Thoracic aorta (tissue), 2 donors: ENCODE measurements at places on chromosomes 4 and X. TPM values are rescaled to one million over a fixed set of nuclear protein-coding genes. Genes with fewer than 3 reads are reported as not detected.

The MAGEA4 gene
- not detected for total RNA-seq

The DCAF12L2 gene
- total RNA-seq: not detected

The STPG2 gene
- total RNA-seq: not detected

The VCX gene
- total RNA-seq: not detected

The FLNA gene
- 5,928 TPM for total RNA-seq

The ATOH1 gene
- total RNA-seq: not detected

GRCh38 chr4:2071912-2072867, 13.1 kb downstream of the NAT8L start:
- no peak for DNase-seq

DNA sequence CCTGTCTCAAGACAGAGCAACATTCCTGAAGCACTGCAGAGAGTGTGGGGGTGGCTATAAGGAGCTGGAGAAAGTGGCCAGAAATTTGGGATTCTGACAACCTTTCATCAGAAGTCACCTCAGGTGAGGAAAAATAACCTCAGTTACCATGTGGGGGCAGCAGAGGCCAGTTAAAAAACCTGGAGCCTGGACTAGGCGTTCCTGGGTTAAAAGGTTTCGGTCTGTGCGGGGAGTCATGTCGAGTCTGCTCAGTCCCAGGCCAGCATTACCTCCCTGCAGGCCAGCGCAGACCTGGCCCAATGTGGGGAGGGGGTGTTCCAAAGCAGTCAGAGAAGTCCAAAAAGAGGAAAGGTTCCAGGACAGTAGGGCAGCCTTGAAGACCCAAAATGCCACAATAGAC, 10.9 kb upstream of the NALF2 start:
- DNase-seq: no peak

- DNase-seq: no peak
These were observed 7.4 kb upstream of the DYNLT3 start for GRCh38 chrX:37854748-37855147.

GRCh38 chr4:103934178-103934789, 214.5 kb upstream of the TACR3 start:
- DNase-seq: no peak

GRCh38 chr4:78754872-78755271, 21.3 kb upstream of the BMP2K start:
- DNase-seq: no peak

DNA sequence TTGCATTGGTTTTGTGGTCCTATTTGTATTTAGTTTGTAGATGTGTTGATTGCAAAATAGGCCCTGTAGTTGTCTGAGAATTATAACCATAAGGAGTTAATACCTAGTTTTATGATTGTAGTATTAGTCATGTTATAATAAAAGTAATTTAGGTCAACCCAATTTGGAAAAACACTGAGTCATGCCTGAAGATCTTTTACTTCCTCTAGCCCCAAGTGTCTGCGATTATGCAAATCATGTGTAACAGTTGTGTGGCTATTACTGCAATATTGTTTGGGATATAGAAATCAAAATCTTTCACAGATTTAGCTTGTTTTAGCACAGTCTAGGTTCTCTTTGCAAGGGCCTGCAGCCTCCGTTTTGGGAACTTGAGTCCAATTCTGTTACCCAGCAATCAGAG, 12.6 kb downstream of the SRD5A3 start:
- no peak for DNase-seq

- no peak for DNase-seq
These were observed 11.7 kb upstream of the BCOR start for GRCh38 chrX:40109288-40110008.

DNA sequence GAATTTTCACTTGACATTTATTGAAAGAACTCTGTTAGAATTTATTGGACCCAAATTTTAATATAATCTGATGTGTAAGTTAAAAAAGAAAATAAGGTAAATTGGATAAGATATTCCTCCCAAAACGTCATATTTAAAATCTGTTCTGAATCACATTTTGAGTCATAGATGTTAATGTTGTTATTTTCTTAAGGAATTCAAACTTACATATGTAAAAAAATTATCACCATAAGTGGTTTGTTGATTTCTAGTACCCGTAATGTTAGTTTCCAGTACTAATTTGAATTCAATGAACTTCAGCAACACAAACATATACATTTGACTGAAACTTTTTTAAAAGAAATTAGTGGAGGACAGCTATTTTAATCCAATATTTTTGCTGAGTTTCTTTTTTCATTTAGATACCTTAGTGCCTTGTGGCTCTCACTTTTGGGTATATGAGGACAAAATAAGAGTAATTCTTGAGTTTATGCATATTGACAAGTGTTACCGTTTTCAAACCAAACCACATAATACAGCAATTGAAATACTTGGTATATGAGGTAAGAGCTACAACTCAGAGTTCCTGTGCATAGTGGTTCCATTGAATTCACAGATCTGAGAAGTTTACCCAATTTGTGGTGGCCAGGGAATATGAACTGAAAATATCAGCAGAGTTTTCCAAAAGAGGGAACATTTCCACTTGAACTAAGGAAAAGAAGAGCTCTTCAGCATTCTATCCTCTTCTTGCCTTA, 71.8 kb downstream of the C4orf46 start:
- DNase-seq: no peak

- no peak for DNase-seq
These were observed 15.3 kb upstream of the XPNPEP2 start for GRCh38 chrX:129723511-129723910.

- DNase-seq: no peak
These were observed 29.6 kb upstream of the HCCS start for GRCh38 chrX:11081511-11081910.

GRCh38 chrX:10821293-10821692, 200.9 kb upstream of the MID1 start:
- DNase-seq: no peak

DNA sequence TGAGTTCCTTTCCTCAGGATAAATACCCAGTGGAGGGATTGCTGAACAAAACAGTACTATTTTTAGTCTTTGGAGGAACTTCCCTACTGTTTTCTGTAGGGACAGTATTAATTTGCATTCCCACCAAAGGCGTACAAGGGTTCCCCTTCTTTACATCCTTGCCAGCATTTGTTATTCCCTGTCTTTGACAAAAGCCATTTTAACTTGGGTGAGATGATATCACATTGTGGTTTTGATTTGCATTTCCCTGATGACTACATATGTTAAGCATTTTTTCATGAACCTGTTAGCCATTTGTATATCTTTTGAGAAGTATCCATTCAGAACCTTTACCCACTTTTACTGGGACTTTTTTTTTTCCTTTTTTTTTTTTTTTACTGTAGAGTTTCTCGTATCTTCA, 126.2 kb upstream of the ANXA10 start:
- DNase-seq: no peak

DNA sequence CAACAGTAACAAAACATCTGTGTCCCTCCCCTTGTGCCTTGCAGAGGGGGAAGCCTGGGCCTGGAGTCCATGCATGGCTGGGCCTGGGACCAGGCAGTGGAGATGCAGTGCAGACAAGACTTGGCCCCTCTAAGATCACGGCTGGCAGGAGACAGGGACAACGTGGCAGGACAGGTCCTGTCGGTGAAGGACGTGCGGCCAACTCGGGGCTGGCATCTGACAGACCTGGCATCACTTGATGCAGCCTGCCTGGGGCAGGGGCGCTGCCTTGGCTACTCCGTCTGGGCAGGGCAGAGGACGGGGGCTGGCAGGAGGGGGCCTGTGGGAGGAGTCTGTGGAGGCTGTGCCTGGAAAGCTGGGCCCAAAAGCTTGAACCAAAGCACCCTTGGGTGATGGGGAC, 112.1 kb downstream of the CPZ start:
- no peak for DNase-seq
